Chondrocyte (in vitro differentiated cells): ENCODE measurements at places on chromosomes 2 and 18. TPM values are rescaled to one million over a fixed set of nuclear protein-coding genes. Genes with fewer than 3 reads are reported as not detected.
A peak's percentile ranks its signal among the peaks of the same experiment; 100 is the strongest.

DNA sequence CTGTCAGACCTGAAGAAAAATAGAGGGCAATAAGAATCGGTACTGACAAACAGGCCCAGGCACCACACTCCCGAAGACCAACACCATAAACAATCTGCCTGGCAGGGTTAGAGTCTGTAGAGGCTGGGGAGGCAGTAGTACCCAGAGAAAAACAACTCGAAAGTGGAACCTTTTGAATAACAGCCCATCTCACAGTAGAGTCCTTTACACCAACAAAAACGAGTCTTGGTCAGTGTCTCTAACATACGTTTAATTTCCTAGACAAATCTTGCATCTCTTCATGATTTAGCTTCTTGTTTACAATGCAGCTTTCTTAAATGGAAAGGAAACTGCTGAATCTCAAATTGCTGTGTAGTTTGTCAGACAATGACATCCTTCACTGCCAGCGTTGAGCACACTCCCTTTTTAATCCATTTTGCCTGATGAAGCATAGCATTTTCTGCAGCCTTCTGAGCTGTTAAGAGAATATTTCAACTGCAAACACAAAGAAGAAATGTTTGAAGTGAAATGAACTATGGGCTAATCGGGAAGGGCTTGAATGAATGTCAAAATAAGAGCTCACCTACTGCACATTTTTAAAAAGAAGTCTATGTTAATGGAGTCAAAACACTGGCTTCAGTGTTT, 73.1 kb upstream of the DSG1 start:
- no peaks in the 10 kb centered on the region for H3K36me3 ChIP-seq
- H3K27ac ChIP-seq, result no peak overlapping the region
- no peaks in the 10 kb centered on the region for H3K27me3 ChIP-seq
- no peak overlapping the region for H3K4me3 ChIP-seq
- H3K4me1 ChIP-seq, result peaks cover 55% of the 10 kb centered on the region

GRCh38 chr2:100317634-100318033, 4.7 kb downstream of the LONRF2 start:
- peaks cover 14% of the 10 kb centered on the region for H3K36me3 ChIP-seq
- peaks cover 33% of the 10 kb centered on the region for H3K27me3 ChIP-seq
- no peak for DNase-seq
- H3K4me3 ChIP-seq, result no peak overlapping the region
- H3K4me1 ChIP-seq, result peaks cover 10% of the 10 kb centered on the region
- no peak overlapping the region for H3K27ac ChIP-seq

Gene ELOA2
- not detected in 3 replicates for total RNA-seq

DNA sequence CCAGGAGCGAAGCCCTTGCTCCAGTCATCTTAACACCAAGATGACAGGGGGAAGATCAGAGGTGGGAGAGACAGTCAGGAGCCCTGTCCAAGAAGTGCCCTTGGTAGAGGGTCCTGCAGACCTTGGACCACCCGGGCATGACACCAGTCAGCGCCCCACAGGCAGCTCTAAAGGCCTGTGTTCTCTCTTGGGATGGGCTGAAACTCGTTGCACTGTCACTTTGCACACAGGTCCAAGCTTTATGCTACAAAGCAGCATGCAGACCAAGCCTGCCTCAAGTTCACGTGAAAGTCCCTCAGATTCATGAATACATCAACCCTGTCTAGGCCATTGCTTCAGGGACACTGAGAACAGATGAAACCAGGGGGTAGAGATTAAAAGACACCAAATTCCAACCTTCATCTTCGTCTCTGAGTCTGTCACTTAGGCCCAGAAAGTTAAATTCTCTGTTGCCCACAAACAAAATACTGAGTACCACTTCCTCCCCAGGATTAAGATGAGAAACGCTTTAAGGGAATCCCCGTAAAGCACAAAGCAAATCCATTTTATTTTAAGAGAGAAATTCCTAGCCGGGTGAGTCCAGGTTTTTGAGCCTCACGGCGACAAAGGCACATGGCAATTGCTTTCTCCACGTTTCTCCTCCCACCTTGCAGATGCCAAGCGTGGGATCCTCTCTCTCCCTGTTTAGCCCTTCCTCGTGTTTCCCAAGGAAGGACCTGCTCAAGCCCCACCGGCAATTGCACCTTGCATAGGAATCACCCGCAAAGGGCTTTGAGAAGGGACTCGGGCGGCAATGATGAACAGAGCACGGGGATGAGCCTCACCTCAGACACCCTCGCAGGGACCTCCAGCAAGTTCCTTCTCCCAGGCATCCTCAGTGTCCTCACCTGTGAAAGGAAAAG, 75.0 kb upstream of the ID2 start:
- no peak overlapping the region for H3K27ac ChIP-seq
- H3K4me1 ChIP-seq, result peaks cover 12% of the 10 kb centered on the region
- DNase-seq, result peak; percentile 24
- H3K36me3 ChIP-seq, result no peaks in the 10 kb centered on the region

Gene SNED1
- 1.6 to 2.9 TPM (median 1.9 TPM) in 3 replicates for total RNA-seq

Gene RBMS1
- 133 to 184 TPM (median 137 TPM) in 3 replicates for total RNA-seq

GRCh38 chr2:63334910-63335309, 253.4 kb downstream of the WDPCP start:
- peaks cover 2% of the 10 kb centered on the region for H3K36me3 ChIP-seq
- H3K4me3 ChIP-seq, result no peak overlapping the region
- H3K27ac ChIP-seq, result no peak overlapping the region

DNA sequence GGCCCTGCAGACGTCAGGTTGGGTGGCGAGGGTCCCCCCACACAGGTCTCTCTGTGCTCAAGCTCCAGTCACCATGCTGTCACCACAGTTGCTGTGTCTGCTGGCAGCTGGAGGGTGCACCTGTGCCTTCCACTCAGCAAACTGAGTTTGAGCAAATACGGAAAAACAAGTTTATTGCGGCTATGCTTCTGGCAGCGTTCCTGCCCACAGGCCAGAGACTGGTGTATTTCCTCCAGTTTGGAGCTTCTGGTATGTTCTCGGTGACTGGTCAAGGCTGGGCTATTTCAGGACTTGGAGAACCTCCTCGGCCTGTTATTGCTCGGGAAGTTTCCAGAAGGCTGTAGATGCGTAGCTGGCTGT, 132.6 kb downstream of the SEPTIN10 start:
- H3K36me3 ChIP-seq, result peaks cover 19% of the 10 kb centered on the region
- H3K4me3 ChIP-seq, result no peak overlapping the region
- peak; percentile 55 for DNase-seq
- peak overlapping the region; percentile 88 for H3K27ac ChIP-seq

DNA sequence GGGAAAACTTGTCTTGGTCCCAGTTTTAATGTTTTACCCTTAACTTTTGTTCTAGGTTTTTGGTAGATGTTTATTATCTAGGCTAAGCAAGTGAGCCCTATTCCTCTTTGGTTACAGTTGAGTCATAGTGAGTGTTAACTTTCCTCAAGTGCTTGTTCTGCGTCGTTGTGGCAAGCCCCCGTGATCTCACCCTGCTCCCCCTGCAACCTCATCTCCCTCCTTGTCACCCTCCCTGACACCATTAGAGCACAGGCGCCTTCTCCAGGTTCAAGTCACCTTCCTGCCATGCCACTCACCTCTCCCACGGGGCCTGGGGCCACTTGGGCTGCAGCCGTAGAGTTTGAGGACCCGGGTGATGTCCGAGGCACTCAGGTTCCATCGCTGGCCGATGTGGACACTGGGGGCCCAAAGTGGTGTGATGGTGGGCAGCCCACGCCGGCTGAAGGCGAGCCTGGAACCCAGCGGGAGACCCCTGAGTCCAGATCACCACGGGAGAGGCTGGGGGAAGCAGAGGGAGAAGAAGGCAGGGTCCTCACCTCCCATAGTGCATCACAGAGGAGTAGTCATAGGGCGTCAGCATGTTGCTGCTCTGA, 8.7 kb downstream of the ASTL start:
- H3K27ac ChIP-seq, result no peak overlapping the region
- no peak overlapping the region for H3K4me3 ChIP-seq
- no peaks in the 10 kb centered on the region for H3K36me3 ChIP-seq
- no peak for DNase-seq
- no peaks in the 10 kb centered on the region for H3K4me1 ChIP-seq

Gene GNAL
- 1.3 to 5.9 TPM (median 5.8 TPM) in 3 replicates for total RNA-seq

- H3K27ac ChIP-seq, result no peak overlapping the region
- peaks cover 1% of the 10 kb centered on the region for H3K36me3 ChIP-seq
- DNase-seq, result no peak
- no peak overlapping the region for H3K4me3 ChIP-seq
- H3K4me1 ChIP-seq, result peaks cover 42% of the 10 kb centered on the region
- no peaks in the 10 kb centered on the region for H3K27me3 ChIP-seq
Observed at GRCh38 chr18:58227361-58227930, 183.4 kb downstream of the NEDD4L start.

- no peaks in the 10 kb centered on the region for H3K27me3 ChIP-seq
- no peak for DNase-seq
- H3K4me3 ChIP-seq, result no peak overlapping the region
- H3K4me1 ChIP-seq, result peaks cover 27% of the 10 kb centered on the region
- H3K27ac ChIP-seq, result peak overlapping the region; percentile 54
- peaks cover 16% of the 10 kb centered on the region for H3K36me3 ChIP-seq
Observed at GRCh38 chr2:188381614-188382013, 89.9 kb downstream of the GULP1 start.

- H3K27ac ChIP-seq, result no peak overlapping the region
- H3K4me3 ChIP-seq, result no peak overlapping the region
- DNase-seq, result no peak
- no peaks in the 10 kb centered on the region for H3K36me3 ChIP-seq
Observed at GRCh38 chr2:29255004-29255403, 139.8 kb downstream of the CLIP4 start.

Gene DSG1
- not detected in 3 replicates for total RNA-seq

GRCh38 chr18:75132931-75133525, 75.9 kb downstream of the PTGR3 start:
- no peak overlapping the region for H3K4me3 ChIP-seq

- H3K27ac ChIP-seq, result no peak overlapping the region
- DNase-seq, result no peak
- peaks cover 30% of the 10 kb centered on the region for H3K4me1 ChIP-seq
- H3K27me3 ChIP-seq, result no peaks in the 10 kb centered on the region
- peaks cover 16% of the 10 kb centered on the region for H3K36me3 ChIP-seq
Observed at GRCh38 chr18:5239447-5239846, 42.4 kb upstream of the AKAIN1 start.

DNA sequence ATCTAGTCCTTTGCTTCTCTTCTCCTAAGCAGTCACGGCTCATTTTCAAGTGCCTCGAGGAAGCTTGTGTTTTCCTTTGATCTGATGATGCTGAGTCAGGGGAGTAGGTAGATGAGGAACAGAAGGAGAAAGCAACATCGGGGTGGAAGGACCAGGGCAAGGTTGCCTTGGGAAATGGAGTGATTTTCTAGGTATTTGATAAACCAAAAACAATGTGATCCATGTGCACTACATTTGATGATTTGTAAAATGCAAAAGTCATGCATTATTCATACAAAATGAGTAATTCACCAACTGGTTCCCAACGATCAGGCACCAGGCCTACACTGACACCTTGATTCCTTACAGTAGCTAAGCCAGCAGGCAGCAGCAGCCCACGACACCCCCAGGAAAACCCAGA, 205.3 kb downstream of the ANAPC1 start:
- no peaks in the 10 kb centered on the region for H3K27me3 ChIP-seq
- no peak for DNase-seq

DNA sequence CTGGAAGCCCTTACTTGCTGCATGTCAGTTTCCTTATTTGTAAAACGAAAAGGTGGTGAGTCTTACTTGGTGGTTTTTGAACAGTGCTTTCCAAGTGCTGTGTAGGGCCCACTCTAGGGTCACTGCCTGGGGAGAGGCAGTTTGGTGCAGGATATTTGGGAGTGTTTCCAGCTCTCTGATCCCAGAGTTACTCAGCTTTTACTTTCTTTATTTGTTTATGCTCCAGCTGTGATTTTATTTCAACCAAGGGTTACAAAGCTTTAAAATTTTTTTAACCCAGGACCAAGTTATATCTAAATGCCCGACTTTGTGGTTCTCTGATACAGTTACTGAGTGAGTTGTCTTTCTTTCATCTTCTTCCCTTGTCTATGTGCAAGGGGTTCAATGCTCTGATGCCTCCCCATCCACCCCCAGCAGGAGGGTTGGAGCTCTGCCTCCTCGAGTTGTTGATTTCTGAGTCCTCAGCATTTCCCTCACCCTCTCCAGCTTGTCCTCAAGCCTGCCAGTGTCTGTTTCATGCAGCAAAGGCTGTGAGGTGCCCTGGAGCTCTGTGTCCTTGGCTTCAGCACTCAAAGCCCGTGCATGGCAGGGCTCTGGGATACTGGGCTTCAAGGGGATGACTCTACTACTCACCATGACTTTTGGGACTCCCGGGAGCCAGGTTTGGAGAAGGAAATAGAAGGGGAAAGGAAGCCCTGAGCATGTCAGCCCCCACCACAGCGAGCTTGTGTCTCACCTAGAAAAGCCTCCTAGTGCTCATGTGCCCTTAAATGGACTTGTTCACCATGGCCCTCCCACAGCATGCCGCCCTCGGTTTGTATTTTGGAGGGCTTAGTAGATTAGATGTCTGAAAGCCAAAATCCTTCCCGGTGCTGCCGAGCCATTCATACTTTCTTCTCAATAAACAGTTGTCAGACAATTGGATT, 236.8 kb downstream of the SETBP1 start:
- H3K27me3 ChIP-seq, result no peaks in the 10 kb centered on the region
- peaks cover 42% of the 10 kb centered on the region for H3K4me1 ChIP-seq
- no peaks in the 10 kb centered on the region for H3K36me3 ChIP-seq
- peak overlapping the region; percentile 92 for H3K27ac ChIP-seq

Gene L3MBTL4
- total RNA-seq, result 0.41 to 1.9 TPM (median 1.0 TPM) in 3 replicates

DNA sequence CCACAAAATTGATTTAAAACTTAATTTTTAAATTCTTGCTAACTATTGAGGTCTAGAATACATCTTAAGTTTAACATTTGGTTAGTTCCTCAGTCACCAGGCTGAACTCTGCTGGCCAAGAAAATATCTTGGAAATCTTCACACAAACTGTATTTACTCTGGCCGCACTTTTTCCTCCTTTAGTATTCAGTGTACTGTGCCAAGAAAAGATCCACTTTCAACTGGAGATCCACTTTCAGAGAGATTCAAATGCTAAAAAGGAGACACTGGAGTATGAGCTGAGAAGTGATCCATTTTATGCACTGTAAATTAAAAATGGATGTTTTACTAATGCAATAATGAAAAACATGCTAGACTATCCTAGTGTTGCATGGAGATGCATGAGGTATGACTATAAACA, 98.1 kb downstream of the ANTXR1 start:
- peak overlapping the region; percentile 9 for H3K27ac ChIP-seq
- H3K27me3 ChIP-seq, result no peaks in the 10 kb centered on the region
- H3K4me3 ChIP-seq, result no peak overlapping the region
- DNase-seq, result no peak

DNA sequence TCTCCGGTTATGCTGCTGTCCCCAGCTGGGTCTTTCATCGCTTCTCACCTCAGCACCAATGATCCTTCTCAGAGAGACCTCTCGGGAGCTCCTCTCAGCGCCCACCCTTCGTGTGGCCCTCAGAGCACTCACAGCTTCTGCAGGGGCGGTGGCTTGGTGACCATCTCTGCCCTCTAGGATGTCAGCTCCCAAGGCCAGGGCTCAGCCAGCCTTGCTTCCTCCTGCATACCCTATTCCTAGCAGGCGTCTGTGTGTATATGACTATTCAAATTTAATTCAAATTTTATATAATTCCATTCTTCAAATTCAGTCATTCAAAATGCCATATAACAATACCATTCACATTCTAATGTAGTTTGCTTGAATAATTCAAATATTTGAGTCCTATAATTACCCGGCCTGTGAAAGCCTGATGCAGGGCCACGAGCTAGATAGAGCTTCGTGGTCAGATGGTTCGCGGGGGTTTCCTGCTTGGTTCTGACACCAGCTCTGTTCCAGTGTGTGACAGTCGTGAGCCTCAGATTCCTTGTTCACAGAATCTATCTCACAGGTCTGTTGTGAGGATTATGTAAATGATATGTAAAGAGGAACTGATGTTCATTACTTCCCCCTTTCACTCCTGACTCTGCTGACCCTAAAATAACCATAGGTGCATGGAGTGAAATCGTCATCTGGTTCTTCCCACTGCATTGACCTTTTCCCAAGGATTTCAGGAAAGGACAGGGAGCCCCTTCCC, 94.0 kb upstream of the CNGA3 start:
- H3K4me1 ChIP-seq, result no peaks in the 10 kb centered on the region
- no peak for DNase-seq
- H3K36me3 ChIP-seq, result peaks cover 6% of the 10 kb centered on the region
- H3K4me3 ChIP-seq, result no peak overlapping the region
